ENCODE measurements at places on chromosomes 13 and 19.

- no peak for DNase-seq
Observed at GRCh38 chr19:3194106-3195087, 8.7 kb downstream of the NCLN start.

- DNase-seq, result no peak
Observed at GRCh38 chr19:29089315-29089870, 123.6 kb downstream of the UQCRFS1 start.

DNA sequence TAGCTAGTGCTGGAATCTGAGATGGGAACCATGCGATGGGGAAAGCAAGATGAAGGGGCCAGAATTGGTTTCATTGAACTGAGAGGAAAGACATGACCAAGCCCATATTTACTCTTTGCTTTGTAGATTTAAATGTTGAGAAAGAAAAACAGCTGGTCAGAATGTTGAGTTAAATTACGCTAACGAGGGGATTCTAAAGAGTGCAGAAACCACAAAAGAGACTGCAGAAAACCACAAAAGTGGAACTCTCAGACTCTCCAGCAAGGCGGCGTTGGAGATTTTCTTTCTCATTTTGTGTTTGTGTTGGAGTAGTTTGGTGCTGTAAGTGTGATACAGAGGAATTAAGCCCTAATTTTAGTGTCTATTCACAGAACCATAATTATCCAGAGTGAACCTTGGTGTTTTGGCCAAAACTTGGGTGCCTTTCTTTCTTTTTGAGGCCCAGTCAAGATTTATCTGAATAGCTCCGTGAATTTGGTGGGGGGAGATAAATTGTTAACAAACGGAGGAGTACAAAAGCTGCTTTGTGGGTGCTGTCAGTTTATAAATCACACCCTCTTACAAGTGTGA, 26.3 kb downstream of the SAE1 start:
- no peak for DNase-seq

DNA sequence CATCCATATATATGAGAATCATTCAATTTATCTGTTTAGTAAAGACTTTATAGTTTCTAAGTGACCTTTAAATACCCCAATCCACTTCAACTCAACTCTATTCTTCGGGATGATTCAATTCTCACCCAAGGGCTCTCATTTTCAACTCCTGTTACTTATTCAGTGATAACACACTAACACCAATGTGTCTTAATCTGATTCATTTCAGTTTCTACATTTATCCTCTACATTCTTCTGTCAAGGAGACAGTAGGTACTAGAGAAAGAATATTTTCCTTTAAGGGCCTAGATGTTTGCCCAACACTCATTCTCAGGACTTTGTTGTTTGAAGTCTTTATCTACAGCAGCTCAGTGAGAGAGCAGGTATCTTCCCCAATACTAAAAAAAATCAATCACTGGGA, 7.1 kb downstream of the ARGLU1 start:
- no peak for DNase-seq

DNA sequence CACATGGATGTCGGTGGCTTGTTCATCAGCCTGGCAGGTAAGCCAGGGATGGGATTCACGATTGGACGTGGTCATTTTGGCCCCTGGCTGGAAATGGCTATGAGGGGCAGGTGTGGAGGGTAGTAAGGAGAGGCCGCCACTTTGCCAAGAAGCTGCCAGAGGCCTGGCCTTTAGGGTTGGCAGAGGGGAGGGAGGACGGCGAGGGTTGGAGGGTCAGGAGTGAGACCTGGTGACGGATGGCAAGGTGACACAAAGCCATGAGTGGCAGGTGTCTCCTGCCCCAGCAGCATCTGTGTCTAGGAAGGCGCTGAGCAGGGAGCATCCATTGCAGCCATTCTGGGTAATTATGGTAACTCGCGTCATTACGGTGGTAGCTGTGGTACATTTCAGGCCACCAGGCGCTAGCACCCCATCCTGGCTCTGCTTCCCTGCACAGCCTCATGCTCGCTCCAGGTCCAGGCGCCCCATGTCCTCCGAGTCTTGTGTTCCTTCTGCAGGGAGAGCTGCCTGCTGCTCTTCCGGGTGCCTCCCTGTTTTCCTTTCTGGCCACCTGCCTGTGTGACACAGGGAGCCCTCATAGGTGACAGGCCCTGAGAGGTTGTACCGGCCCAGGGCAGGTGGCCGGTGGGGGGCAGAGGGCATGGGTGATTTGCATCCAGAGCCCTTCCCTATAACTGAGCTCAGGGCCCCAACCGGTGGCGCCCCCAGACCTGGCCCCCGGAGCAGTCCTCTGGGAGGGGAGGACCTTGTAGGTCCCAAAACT, 4.2 kb downstream of the SSBP4 start:
- no peak for DNase-seq

- DNase-seq, result no peak
Observed at GRCh38 chr13:111573801-111574200, 253.4 kb downstream of the TEX29 start.

GRCh38 chr13:112392719-112393118, 16.6 kb downstream of the SPACA7 start:
- DNase-seq, result no peak

GRCh38 chr19:3234800-3235199, 10.3 kb downstream of the CELF5 start:
- DNase-seq, result no peak

- DNase-seq, result no peak
Observed at GRCh38 chr13:104357672-104358354, 1291.6 kb upstream of the SLC10A2 start.

- DNase-seq, result no peak
Observed at GRCh38 chr13:79781829-79782540, 301.0 kb downstream of the NDFIP2 start.

GRCh38 chr13:44101347-44102083, 221.8 kb downstream of the LACC1 start:
- DNase-seq, result no peak

- DNase-seq, result no peak
Observed at GRCh38 chr19:54708781-54709180, 15.5 kb upstream of the KIR3DL3 start.

GRCh38 chr13:105972811-105973590, 562.5 kb downstream of the EFNB2 start:
- no peak for DNase-seq

DNA sequence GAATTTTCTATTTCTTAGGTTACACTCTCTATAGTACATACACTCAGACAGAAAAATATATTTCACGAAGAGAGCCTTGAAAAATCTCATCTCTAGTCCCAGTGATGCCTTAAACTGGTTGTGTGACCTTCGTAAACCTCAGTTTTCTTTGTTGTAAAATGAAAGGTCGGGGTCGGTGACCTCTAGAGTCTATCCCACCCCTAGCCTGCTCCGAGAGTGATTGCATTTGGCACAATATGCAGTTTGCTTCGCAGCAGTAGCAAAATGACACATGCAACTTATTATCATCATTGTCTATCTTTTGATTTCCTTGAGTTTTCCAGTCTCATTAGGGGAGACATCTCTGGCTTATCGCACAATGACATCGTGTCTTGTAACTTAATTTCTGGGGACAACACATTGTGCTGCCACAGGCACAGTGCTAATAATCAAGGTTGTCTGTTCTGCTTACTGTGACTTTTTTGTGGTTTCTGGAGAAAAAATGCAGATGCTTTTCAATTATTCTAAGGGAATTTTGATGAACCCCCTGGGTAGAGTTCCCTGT, 115.0 kb downstream of the GGACT start:
- no peak for DNase-seq

DNA sequence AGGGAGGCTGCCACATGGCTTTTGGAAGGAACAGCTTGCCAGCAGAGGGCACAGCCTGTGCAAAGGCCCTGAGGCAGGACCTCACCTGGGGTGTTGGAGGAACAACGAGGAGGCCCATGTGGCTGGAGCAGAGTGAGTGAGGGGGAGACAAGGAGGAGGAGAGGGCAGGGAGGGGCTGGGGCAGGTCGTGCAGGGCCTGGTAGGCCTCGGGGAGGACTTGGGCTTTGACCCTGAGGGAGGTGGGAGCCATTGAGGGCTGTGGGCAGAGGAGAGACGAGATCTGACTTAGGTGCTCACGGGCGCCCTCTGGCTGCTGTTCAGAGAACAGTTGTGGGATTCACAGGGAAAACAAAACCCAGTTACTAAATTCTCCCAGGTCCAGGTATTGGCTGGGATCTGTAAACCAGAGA, 25.2 kb downstream of the ZNRF4 start:
- no peak for DNase-seq

DNA sequence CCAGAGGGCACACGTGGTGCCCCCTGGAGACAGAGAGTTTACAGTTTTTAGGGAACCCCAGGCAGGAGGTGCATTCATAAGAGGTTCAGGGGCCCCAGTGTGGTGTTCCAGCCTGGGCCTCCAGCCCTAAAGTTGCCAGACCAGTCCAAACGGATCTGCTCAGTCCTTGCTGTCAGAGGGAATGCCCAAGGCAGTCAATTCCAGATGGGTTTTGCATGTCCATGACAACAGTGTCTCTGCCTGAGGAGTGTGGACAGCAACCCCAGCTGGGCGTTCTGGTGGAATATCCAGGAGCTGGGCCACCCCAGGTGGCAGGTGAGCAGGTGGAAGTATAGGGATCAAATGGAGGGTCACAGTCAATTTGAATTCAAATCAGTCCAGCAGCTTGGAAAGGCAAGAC, 25.3 kb downstream of the FBXO27 start:
- DNase-seq, result no peak

GRCh38 chr13:76512721-76513145, 373.5 kb downstream of the KCTD12 start:
- peak; percentile 5 for DNase-seq

- DNase-seq, result no peak
Observed at GRCh38 chr13:74554569-74555275, 420.5 kb upstream of the KLF12 start.

- DNase-seq, result peak; percentile 77
Observed at GRCh38 chr19:39328046-39328705, 7.5 kb upstream of the LRFN1 start.

- DNase-seq, result no peak
Observed at GRCh38 chr19:13437919-13438618, 68.2 kb downstream of the CACNA1A start.

GRCh38 chr13:95300625-95301182, 547 bp downstream of the ABCC4 start:
- DNase-seq, result no peak

GRCh38 chr13:67231289-67232000, 1.3 kb upstream of the PCDH9 start:
- no peak for DNase-seq

- no peak for DNase-seq
Observed at GRCh38 chr13:92407858-92408257, 818.7 kb upstream of the GPC6 start.

GRCh38 chr13:76020421-76020955, 384.4 kb downstream of the LMO7 start:
- DNase-seq, result no peak

DNA sequence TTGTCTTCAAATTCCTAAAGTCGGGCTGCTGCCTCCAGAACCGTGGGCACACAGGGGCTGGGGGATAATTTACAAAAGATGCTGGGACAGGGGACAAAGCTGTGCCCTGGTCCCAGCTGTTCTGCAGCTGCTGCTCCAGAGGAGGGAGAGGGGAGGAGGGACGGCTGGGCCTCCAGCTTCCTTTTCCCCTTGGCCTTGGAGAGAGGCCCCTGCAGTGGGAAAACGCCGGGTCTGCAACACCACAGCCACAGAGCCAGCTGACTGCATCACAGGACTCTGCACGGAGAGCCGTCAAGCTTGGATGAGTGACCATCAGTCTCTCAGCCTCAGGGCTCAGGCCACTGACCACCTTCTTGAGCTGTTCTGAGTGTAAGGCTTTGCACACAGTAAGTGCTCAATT, 6.1 kb downstream of the DOCK6 start:
- no peak for DNase-seq

DNA sequence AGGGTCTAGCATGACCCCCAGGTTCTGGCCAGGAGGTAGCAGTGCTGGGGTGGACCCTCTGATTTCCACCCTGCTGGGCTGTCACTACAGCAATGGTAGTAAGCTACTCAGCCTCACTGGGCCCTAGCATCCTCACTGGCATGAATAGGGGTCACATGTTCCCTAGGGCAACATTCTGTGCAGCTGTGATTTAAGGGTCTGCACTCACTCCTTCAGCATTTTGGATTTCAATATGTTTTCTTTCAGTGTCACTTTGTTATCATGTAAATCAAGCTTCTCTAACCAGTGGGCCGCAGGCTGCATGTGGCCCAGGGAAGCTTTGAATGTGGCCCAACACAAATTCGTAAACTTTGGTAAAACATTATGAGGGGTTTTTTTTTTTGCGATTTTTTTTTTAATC, 57.8 kb downstream of the SPATA13 start:
- no peak for DNase-seq

- DNase-seq, result no peak
Observed at GRCh38 chr13:47039106-47039505, 142.3 kb upstream of the HTR2A start.

- DNase-seq, result no peak
Observed at GRCh38 chr13:73667756-73668155, 466.4 kb downstream of the KLF12 start.

DNA sequence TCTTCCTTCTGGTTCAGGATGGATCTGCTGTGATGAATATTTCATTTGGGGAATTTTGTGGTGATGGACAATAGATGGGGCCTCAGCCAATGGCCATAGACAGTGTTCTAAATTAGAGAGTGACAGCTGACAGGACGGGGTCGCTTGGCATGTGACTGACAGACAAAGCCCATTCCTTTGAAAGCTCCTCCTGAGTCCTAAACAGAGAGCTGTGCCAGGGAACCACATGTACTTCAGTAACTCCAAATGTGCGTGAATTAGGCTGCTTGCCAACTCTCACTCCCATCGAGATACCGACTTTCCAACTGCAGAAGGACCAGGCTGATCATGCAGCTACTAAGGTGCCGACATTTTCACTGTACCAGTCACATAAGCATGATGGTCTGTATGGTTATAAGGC, 187.7 kb downstream of the SHISA2 start:
- DNase-seq, result no peak

- no peak for DNase-seq
Observed at GRCh38 chr13:33105387-33106005, 89.3 kb downstream of the KL start.

- no peak for DNase-seq
Observed at GRCh38 chr19:50358483-50359327, 6.7 kb downstream of the NAPSA start.

GRCh38 chr13:26710166-26710565, 50.4 kb downstream of the GPR12 start:
- no peak for DNase-seq

GRCh38 chr13:36778083-36778671, 40.8 kb upstream of the RFXAP start:
- no peak for DNase-seq

GRCh38 chr13:26401578-26402021, 147.7 kb downstream of the CDK8 start:
- no peak for DNase-seq

- no peak for DNase-seq
Observed at GRCh38 chr19:49727217-49728030, 35.7 kb downstream of the TSKS start.

DNA sequence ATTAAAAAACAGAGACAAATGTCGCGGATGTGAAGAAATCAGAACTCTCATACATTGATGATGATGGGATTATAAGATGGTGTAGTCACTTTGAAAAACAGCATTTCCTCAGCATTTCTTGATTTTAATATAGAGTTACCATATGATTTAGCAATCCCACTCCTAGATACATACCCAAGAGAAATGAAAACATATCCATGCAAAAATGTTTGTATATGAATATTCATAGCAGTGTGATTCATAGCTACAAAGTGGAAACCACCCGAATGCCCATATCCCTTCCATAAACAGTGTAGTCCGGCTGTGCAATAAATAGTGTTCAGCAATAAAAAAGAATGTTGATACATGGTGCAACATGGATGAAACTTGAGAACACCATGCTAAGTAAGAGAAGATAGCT, 44.6 kb downstream of the DPY19L3 start:
- DNase-seq, result no peak

GRCh38 chr19:34676697-34677385, at the start of gene SCGB2B2:
Gene SCGB2B2, minus strand, starts transcription at chr19:34677159. Its CDS starts 82,596 bp downstream, at chr19:34594563.
- DNase-seq, result peak; percentile 92

All from NCI-H1930 (cell line).